AG04449 (cell line): ENCODE measurements at places on chromosomes 4 and X.

- DNase-seq = no peak
Measured at GRCh38 chr4:10115271-10115796, 1.3 kb downstream of the WDR1 start.

DNA sequence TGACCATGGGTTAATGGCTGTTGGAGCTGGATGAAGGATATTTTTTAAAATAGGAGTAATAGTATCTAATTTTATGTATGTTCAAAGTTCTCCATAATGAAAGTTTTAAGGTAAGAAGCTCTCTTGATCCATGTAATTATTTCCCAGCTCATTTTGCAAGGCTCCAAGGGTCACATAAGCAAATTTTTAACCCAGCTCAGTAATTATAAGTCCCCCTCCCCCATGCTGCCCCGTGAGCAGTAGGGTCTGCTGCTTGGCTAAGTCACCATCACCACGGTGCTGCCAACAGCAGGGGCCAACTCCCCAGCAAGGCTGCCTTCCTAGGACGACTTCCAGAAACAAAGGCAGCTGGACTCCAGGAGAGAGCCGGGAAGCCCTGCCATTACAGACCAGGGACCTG lies 340.0 kb downstream of the FBXW7 start:
- no peak for DNase-seq

DNA sequence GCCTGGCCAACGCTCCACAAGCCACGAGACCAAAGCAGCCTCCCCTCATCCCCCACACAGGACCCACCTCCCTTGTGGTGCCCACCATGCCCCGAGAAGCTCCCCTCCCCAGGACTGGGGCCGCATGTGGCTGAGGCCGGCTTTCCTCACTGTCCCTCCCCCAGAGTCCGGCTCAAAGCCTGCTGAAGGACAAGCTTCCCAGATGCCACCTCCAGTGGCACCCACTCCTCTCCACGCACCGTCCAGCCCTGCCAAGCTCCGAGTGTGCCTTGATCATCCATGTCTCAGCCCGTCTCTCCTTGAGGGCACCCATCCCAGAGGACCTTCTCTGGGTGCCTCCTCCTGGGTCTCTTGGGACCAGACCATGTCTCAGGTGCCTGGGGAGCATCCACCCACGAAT lies 58.8 kb upstream of the MXD4 start:
- DNase-seq = no peak

DNA sequence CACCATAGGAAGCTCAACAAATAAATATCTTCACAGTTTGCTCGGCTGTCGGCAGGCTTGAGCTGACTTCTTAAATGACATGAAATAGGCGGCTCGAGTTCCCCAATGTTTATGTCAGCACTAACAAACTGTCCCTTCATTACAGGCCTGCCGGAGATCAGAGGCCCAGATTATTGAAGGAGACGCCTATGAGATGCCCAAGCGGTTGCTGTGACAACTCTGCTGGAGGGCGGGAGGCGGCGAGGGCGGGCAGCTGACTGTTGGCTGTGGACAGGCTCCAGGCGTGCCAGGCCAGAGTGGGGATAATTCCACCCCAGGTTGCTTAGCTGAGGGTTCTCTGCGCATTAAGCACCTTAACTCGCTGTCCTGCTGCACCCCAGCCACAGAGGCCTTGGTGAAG lies 39.2 kb upstream of the MSX1 start:
- no peak for DNase-seq

GRCh38 chr4:6608758-6609414 lies 31.6 kb upstream of the MRFAP1 start:
- DNase-seq = no peak

GRCh38 chr4:73698217-73698616 lies 42.2 kb upstream of the CXCL8 start:
- DNase-seq = no peak

GRCh38 chrX:53362449-53362848 lies 60.0 kb downstream of the SMC1A start:
- DNase-seq = no peak

GRCh38 chr4:74934016-74934831 lies 1.3 kb downstream of the PARM1 start:
- no peak for DNase-seq

GRCh38 chrX:125203737-125204578 lies 115.7 kb upstream of the TEX13C start:
- DNase-seq = no peak

DNA sequence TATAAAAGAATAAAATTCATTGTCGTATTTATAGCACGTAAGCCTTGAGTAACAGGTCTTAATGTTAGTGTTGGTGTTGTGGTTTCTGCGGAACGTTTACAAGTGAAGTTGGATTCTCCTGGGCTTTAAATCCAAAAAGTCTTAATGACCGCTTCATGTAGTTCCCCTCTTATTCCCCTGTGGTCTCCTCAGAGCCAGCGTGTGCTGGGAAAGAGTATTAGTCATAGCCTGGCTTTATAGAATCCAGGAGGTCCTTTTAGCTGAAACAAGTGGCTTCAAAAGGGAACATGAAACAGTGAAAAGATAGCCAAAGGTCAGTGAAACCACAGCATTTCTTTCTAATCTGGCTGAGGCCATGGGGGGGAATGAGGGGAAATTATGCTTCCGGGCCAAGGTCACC lies 79.1 kb downstream of the CLCN4 start:
- peak; percentile 72 for DNase-seq

DNA sequence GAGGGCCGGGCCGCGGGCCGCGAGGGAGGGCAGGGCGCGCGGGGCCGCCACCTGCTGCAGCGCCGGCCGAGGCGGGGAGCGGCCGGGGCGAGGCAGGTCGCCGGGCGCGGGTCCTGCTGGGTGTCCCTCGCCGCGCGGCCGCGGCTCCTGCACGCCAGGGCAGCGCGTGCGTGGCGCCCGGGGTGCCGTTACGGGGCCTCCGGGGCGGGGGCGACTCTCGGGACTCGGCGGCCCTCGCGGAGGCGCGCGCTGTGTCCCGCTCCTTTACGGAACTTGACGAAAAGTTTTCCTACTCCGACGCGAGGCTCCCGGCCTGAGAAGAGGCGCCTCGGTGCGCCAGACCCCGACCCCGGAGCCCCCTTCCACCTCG lies 329 bp downstream of the TBC1D14 start:
- no peak for DNase-seq

- no peak for DNase-seq
Measured at GRCh38 chrX:3733043-3733430, 19.6 kb upstream of the PRKX start.

DNA sequence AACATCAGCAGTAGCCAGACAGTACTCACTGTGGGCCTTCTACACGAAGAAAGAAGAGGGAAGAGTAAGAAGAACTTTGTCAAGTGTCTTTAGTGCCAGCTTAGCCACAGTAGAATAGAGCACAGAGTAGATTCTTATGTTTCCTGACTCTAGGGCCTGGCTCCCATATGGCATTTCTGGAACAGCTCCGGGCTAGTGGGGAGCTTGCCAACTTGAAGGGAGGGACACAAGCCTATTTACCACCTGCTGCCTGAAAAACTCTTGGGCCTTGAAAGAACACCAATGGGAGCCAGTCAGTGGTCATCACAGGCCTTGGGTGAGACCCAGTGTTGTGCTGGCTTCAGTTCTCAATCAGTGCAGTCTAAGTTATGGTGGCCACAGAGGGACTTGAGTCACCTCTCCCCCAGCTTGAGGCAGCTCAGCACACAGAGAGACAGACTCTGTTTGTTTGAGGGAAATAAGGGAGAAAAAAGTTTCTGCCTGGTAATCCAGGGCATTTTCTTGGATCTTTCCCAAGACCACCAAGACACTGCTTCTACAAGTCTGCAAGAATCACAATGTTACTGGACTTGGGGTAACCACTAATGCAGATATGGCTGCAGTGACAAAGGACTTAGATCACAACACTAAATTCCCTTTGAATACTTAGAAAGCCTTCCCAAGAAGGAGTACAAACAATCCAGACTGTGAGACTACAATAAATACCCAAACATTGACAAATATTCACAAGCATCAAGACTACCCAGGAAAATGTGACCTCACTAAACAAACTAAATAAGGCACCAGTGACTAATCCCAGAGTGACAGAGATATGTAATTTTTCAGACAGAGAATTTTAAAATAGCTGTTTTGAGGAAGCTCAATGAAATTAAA lies 261.0 kb upstream of the NDST3 start:
- no peak for DNase-seq

GRCh38 chr4:131091896-131092295 lies 1995.9 kb downstream of the C4orf33 start:
- no peak for DNase-seq

DNA sequence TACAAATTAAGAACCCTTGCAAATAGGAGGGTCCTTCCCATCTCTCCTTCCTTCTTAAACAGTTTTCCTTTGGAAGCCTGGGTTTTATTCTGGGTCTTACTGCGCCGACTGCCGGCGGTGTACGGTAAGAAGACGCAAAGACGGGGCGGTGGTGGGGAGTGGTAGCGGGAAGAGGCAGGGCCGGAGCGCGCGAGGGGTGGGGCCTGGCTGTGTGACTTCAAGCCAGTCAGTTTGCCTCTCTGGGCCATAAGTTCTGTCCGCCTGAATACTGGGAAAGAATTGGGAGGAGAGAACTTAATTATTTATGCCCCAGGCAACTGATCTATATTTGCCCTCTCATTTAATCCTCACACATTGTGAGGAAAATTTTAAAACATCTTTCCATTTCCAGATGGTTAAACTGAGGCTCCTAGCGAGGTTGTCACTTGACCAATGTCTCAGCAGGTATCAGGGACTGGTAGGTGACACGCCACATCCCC lies 726 bp upstream of the KANTR start:
- no peak for DNase-seq

DNA sequence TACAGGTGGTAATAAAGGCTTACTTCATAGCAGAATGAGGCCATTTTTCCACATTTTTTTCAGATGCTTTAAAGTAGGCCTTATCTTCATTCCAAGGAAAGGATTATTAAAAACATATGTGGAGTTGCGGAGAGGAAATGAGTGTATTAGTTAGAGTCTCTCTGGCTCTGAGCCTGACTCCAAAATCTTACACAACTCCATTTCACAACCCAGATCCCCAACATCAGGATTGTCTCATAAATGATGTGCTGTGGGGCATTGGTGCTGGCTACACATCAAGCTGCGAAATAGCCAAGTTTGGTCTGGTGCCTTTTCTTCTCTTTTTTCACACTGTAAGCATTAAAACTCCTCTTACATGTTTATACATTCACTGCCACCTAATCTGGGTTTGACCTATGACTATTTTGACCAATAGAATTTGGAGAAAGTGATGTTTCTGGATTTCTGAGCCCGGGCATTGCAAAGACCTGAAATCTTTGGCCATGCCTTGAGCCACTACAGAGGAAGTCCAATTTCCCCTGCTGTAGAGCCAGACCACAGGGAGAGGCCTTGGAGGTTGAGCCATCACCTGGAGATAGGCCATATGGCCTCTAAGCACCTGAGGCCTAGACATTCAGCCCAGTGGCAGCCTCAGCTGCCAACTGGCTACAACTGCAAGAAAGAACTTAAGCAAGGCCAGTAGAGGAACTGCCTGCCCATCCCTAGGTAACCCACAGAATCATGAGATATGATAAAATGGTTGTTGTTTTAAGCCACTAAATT lies 16.7 kb upstream of the SOD3 start:
- peak; percentile 95 for DNase-seq

DNA sequence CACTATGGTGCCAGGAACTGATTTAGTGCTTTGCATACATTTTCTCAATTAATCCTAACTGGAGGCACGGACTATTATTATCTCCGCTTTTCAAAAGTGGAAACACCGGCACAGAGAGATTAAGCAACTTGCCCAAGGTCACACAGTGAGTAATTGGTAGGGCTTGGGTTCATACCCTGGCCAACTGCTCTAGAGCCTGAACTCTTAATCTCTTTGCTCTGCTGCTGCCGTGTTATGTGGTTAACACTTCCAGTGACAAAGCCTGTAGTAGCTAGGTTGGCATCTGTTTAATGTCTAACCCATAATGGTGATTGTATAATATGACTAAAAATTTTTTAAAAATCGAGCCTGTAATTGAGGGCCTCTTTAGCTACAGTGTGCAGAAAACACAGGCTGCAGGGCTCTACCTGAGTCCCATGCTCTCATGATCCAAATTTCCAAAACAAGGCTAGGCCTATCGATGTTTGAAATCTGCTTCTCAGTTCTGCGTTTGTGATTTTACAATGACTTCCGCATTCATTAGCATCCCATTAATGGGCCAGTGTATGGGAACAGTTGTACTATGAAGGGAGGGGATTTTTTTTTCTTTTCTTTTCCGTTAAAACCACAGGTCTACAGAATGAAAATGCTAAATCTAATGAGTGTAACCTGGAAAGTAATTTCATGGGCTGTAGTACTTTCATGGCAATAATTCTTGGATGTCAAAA lies 219.3 kb upstream of the JADE1 start:
- DNase-seq = no peak

DNA sequence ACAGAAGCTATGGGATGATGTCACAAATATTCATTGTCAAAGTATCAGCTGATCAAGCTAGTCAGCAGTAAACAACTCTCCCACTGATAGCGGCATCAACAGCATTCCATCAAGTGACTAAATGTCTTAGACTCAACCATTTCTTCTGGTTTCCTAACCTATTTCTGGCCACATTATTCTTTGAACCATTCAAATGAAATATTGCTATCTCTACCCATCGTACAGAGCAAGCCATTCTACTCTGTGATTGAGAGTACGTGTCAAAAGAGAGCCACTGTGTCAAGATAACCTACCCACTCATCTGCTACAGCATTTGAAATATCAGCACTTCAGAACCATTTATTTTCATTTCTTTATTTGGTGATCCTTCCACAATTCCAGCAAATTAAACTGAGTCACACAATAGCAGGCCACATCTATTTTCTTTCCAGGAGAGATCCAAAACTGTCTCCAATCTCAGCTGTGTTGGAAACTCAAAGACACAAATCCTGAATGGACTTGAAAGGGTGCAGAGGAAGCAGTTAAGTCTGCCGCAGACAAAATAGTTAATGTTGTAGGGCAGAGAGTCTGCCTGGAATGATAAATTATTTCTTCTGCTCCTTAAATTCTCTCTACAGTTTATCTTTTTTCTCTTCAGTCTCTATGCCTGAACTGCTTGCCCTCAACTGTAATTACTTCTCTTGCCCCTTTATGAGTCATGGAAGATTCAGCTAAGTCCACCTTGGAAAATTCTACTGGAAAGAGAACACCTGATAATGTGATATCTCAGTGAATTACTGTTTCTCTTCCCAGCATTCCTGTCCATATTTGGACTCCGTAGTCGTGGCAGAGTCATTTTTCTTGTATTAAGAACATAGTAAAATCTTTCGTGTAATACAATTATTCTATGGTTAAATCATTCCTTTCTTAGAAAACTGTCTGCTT lies 364.8 kb downstream of the PDGFC start:
- DNase-seq = no peak

DNA sequence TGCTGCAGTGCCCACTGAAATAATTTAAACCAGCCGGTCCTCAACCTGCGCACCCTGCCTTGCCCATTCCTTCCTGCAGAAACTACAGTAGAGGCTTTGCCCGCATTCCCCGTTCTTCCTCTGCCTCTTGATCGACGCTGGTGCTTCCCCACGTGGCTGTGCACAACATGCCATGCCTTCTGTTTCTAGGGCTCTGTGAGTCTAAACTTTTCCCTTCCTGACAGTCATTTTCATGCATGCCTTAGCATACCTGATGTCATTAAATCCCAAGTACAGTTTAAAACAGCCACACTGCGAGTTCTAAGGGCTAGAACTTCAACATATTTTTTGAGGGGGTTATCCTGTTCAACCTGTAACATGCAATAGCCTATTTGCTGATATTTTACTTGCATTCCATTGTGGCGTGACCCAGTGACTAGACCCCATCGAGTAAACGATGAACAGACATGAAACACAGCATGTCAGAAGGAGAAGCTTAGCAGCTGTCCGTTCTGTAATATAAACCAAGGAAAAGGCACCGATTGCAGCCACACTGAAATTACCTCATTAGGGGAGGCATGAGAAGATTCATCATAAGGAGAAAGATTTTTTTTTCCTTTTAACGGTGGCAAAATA lies 232.5 kb downstream of the ARHGAP10 start:
- no peak for DNase-seq

- no peak for DNase-seq
Measured at GRCh38 chrX:97224148-97224547, 340.4 kb downstream of the RPA4 start.
